ENCODE measurements at places on chromosomes 1 and 21.

GRCh38 chr1:153545067-153546055, at the start of gene S100A4:
S100A4 (minus strand) TSS chr1:153545806; CDS start chr1:153544794, 1,012 bp downstream.
- peak; percentile 53 for DNase-seq

DNA sequence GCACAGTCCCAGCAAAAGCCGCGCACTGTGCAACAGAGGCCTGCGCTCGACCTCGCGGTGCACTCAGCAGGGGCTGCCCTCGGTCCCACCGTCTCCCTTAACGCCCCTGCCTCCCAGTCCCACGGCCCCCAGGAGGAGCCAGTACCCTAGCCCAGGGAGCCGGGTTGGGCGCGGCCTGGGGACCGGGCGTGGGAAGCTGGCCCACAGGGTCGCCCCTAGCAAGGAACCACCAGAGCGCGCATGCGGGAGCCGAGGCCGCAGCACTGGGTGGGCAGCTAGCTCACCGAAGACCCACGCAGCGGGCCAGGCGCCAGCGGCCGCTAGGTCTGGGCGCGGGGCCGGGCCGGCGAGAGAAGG, 21.6 kb upstream of the ZNF678 start:
- peak; percentile 3 for DNase-seq

DNA sequence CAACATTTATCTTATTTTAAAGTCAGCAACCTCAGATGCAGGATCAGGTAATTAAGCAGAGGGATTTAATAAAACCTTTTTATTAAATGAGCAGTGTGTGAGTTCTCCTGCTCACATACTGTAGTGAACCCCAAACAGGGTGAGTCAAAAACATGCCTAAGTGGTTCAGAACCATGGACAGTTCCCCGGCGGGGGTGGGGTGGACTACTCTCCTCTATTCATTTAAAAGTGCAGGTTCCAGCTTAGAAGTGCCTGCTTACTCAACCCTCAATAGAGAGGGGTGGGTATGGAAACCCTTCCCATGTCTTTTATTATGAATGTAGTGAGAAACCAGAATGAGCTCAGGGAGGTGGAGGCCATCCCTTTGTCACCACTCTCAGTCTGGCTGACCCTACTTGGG, 397.9 kb downstream of the HHAT start:
- DNase-seq, result no peak

DNA sequence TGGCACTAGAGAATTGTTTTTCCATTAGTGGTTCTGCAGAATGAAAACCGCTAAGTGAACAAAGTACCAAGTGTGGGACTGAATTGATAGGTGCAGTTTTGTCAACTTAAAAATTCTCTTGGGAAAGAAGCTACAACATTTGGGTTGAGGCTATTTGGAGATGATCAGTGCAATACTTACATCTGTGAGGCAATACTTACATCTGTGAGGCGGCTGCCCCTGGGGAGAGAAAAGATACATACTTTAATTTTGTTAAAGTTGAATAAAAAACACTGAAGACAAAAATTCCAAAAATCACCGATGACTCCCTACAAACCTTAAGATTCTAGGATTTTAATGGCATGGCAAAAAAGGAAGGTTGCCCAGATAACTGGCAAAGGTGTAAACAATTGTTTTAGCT, 1.7 kb downstream of the CFAP410 start:
- DNase-seq, result no peak

DNA sequence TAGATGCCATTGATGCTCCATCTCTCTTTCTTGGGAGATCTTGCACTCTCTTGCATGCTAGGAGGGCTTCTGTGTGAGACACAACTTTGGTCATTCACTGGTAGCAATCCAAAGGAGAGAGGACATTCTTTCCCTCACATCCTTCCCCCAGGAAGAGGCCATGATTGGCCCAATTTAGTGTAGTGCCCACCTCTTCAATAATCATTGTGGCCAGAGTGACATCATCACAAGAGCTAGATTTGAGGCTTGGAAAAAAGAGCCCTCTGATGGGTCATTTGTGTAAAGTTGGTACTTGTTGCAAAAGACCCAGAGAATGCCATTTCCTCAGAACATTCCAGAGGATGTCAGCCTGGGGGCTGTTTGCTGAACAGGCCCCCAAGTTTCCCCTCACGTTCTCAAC, 30.2 kb downstream of the S100A6 start:
- no peak for DNase-seq

DNA sequence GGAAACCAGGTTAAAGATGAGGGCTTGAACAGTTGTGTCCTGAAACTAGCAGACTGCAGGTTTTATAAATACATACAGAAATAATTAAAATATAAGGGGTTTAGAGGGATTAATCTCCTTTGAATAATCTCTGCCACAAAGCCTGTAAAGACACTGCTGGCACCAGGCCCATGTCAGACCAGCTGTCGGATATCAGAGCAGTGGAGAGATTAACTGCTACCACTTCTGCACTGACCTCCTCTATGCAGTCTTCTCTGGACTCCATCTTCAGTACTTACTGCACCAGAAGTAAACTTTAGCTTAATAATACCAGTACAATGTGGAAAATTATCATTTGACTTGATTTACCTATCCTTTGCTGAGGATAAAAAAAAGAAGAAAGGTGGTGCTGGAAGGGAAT, 128.6 kb downstream of the LHX4 start:
- DNase-seq, result no peak

- no peak for DNase-seq
These were observed 50.2 kb upstream of the SSBP3 start for GRCh38 chr1:54456361-54456760.

- DNase-seq, result no peak
These were observed 1.3 kb downstream of the EXO1 start for GRCh38 chr1:241849345-241849695.

DNA sequence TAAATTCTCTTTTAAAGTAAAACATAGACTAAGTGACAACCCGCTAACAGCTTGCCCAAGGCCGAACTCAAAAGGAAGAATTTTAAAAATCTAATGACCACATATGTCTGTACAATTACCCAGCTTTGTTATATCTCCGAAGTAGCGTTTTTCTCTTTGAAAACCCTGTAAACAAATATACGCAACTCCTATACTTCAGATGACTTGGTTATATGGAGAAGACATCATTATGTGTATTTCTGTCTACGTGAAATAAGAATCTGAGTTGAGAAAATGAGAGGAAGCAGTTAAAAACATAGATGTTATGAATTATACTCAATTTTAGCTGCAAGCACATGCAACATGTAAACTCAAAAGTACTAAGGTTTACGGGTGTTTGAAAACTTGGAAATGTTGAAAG, 2.0 kb downstream of the PBX1 start:
- no peak for DNase-seq

DNA sequence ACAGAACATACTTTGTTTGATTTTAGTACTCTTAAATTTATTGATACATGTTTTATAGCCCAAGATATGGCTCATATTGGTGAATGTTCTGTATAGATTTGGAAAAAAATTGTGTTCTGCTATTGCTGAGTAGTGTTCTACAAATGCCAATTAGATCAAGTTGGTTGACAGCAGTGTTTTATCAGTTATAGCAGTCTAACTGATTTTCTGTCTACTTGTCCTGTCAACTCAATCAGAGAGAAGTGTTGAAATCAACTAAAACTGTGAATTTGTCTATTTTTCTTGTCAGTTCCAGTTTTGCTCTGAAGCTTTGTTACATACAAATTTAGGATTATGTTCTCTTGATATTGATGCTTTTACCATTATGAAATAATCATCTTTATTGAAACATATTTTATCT, 14.7 kb upstream of the MT1HL1 start:
- no peak for DNase-seq

- no peak for DNase-seq
These were observed 57.1 kb downstream of the ADCY10 start for GRCh38 chr1:167856711-167857418.

DNA sequence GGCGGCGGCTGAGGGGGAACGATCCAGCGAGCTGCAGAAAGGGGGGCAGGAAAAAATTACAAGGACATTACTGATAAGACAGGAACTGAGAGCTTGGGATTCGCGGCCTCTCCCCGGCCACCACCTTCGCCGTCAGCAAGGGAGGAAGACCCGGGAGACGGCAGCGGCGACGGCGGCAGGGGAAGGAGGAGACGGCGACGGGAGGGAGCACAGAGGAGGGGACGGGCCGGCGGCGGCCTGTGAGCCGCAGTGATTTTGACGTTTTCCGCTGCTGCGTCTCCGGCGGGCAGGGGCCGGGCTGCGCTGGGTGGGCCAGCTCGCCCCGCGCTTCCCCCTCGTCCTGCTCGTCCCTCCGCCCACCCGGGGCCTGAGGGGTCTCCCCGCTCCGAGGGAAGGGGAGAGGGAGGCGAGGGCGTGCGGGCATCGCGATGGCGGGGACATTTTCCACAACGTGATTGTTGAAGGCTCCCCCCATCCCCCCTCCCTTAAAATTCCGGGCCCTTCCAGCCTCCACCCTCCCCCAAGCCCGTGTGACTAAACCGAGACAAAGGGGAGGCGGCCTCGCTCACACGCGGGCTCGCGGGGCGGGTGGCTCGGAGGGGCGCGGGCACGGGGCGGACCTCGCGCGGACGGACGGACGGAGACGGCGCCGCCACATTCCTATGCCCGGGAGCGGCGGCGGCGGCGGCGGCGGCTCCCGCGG, 407 bp downstream of the CAMSAP2 start:
- peak; percentile 56 for DNase-seq

- peak; percentile 92 for DNase-seq
These were observed 46.5 kb downstream of the RAP1GAP start for GRCh38 chr1:21622466-21623315.

GRCh38 chr1:217331698-217332097, 299.2 kb downstream of the GPATCH2 start:
- no peak for DNase-seq

- DNase-seq, result no peak
These were observed 288.6 kb downstream of the HHAT start for GRCh38 chr1:210617293-210617692.

- no peak for DNase-seq
These were observed 203.4 kb upstream of the SPAG17 start for GRCh38 chr1:118388301-118388959.

DNA sequence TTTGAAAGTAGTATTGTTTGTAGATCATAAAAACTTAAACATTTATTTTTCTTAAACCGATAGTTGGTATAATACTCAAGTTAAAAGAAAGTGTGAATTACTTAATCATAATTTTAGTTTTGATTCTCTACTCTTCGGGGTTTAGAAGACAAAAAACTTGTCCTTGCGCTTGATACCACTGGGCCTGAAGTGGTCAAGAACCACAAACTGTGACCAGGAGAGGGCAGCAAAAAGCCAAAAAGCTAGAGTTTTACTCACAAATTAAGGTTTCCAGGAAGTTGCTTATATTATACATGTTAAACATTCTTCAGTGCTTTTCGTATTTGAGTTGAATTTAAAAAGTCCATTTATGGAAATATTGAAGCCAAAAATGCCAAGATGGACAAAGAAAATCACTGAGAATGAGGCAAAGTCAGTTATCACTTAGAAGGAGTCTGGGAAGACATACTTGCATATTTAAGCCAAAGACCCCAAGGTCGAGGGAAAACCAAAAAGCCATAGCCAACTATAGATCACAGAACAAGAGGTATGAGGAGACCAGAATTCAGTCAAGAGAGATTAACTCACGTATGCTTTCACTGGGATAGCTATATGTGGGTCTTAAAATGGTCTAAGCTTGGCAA, 34.2 kb downstream of the EFCAB7 start:
- no peak for DNase-seq

- no peak for DNase-seq
These were observed 19.1 kb downstream of the KCNQ4 start for GRCh38 chr1:40802742-40803113.

DNA sequence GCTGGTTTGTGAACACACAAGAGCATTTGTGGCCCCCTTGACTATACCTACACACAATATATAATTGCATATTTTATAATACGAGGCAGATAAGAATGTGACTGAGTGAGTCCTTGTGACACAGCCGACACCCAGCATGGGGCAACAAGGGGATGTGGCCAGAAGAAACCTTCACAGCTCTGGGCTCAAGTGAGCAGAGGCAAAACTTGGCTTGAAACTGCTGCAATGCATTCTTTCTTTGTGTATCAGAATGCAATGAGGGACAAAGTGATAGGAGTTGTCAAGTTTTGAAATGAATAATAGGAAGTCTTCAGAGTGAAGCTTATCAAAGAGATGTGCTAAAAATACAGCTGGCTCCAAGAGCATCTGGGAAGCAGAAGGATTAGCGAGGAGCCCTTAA, 124.0 kb upstream of the C8B start:
- no peak for DNase-seq

- DNase-seq, result peak; percentile 12
These were observed 5.4 kb upstream of the SLAMF8 start for GRCh38 chr1:159821171-159821867.

DNA sequence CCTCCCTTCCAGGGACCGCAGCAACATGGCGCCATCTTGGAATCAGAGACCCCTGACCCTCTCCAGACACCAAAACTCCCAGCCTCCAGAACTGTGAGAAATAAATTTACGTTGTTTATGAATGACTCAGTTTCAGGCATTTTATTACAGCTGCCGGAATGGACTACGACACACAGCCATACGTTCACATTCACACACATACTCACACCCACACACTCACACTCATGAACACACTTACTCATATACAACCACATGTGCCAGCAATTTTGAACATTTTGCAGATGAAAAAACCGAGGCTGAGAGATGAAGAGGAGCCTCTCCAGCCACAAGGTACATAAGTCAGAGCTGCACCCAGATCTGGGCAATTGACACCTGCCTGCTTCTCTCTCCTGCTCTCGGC, 151.0 kb upstream of the RAB4A start:
- DNase-seq, result no peak

DNA sequence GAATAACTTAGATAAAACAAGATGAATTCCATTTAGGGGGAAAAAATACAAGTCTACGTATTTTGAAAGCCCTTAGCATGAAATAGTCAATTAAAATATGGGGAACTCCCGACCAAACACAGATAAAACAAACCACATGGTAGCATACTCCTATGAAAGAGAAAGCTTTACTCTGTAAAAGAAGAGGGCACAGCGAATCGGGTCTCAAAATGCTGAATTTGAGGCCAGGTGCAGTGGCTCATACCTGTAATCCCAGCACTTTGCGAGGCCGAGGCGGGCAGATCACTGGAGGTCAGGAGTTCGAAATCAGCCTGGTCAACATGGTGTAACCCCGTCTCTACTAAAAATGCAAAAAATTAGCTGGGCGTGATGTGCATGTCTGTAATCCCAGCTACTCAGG, 116.9 kb upstream of the TIAM1 start:
- DNase-seq, result no peak

GRCh38 chr1:226443439-226443838, 35.5 kb upstream of the PARP1 start:
- no peak for DNase-seq

DNA sequence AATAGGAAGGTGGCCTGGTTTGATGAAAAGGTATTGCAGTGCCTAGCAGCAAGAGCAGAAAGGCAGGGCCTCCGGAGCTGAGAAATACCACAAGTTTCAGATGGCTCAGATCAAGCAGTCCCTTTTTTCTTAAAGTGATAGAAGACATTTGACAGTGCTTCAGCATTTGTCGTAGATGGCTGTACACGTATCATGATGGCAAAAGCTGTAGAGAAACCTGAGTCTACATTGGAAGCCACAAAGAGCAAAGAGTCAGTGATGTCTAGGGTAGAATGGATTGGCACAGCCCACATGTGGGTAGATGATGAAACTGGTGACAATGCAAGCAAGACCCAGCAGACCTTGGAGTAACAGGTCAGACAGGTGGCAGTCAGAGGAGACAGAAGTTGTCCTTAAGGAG, 101.3 kb upstream of the ARTN start:
- DNase-seq, result no peak
